Brain pericyte (primary cell): ENCODE measurements at places on chromosomes 16 and 17.

GRCh38 chr17:1997289-1997926 lies 27.7 kb downstream of the RTN4RL1 start:
- no peak for DNase-seq

- DNase-seq, result no peak
These were observed 23.6 kb downstream of the SPPL2C start for GRCh38 chr17:45868276-45868675.

GRCh38 chr16:48366165-48367093 lies 18.8 kb downstream of the SIAH1 start:
- DNase-seq, result peak; percentile 13

- DNase-seq, result no peak
These were observed 10.0 kb downstream of the SPOP start for GRCh38 chr17:49667854-49668253.

GRCh38 chr17:5069724-5070123 lies 8.5 kb upstream of the ZFP3 start:
- no peak for DNase-seq

DNA sequence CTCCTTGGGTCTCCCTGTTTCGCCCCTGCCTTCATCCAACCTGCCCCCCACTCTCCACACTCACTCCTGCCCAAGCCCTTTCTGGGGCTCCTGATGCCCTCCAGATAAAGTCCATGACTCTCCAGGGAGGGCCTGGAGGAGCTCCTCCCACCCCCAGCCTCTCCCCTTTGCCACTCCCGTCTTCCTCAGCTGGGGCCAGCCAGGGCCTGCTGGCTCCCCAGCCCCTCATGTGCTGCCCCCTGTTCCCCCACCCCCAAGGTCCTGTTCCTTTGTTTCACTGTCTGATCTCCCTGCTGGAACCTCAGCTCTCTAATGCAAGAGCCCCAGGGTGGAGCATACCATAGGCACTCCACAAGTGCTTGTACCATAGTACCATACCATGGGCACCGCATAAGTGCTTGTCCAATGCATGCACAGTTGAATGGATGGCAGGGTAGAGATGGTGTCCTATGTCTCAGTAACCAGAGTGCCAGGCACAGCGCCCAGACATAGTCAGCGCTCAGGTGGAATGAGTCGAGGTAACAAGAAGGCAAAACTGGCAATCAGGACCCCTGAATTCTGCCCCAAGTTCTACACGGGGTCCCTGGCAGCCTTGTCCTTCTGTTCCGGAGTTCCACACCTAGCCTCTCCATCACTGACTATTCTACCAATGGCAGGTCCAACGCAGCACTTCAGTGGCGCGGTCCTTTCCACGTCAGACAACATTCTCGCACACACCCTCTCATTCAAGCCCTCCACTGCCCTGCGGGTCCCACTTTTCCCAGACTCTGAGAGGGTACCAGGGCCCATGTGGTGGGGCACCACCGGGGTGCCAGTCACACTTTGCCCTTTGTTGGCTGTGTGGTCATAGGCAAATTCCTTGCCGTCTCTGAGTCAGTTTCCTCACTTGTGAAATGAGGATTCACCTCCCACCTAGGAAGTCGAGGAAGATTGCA lies 1.4 kb downstream of the PLCD3 start:
- DNase-seq, result no peak

DNA sequence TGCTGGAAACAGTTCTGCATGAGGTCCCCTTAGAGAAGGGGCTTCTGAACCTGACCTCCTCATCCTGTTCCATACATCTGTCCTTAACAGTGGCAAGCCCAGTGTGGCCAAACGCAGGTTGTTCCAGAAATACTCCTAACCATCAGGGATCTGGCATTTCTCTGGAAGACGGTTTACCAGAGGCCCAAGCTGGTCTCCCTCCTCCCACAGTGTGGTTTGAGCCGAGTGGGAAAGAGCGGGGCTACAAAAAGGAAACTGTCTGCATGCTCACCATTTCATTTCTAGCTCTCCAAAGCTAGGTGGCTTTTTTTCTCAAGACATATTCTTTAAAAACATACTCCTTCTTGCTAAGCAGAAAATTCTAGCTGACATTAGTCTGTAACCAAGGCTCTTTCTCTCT lies 6.0 kb downstream of the MXRA7 start:
- no peak for DNase-seq

- DNase-seq, result no peak
These were observed 3.9 kb downstream of the USP10 start for GRCh38 chr16:84703681-84704080.

DNA sequence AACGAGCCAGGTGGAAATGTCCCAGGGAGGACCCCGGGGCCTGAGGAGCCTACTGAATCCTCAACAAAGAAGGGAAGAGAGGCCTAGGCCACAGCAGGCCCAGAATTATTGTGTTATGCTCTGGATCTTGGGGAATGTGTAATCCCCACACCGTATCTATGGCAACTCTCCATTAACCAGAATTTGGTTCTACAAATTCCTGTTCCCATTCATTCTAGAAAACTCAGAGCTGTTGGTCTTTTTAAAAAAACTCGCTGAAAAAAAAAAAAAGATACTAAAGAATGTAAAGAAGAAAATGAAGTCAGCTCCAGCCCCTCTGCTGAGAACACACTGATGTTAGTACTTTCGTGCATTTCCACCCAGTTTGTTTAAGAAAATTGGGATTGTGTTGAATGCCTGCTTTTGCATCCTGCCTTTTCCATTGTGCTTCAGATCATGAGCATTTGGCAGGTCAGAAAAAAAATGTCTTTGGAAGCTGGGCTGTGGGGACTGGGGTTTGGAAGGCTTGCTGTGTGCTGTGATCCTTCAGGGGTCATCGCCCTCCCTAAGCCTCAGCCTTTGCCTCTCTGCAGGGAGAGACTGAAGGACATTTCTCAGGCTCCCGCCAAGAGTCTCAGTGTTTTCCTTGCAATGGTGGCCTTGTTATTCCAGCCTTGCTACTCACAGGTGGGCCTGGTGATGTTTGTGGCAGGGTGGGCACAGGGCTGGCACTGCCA lies 69.5 kb downstream of the SREBF1 start:
- DNase-seq, result no peak

DNA sequence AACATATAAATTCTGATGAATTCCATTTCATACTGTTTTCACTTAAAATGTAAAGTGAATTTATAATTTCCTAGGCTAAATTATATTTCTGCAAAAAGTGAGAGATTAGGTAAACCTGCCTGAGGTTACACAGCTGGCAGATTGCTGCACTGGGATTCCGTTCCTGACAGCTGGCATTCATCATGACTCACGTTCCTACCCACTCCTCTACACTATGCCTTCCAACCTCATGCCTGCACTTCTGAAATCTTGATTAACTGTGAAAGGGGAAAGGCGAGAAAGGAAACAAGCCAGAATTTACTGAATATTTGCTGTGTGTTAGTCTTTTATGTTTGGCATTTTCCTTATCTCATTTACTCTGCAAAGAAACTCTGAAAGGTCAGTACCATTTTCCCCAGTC lies 73.3 kb upstream of the MON1B start:
- no peak for DNase-seq

DNA sequence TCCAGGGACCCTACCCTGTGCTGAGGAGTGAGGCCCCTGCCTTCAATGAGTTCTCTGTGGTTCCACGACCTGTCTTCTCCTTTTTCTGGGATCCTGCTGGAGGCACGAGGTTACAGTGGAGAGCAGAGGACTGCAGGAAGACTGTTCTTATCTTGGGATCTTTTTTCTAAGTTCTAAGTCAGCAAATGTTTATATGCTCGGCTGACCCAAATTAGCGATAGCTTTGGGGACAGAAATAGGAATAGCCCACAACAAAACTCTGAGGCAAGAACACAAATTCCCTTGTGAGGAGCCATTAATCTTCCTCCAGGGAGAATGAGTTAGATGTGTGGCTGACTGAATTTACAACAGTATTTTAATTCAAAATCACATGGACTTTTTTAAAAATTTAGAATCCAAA lies 46.7 kb downstream of the MYOCD start:
- no peak for DNase-seq

- no peak for DNase-seq
These were observed 177.3 kb upstream of the RBL2 start for GRCh38 chr16:53257001-53257400.

DNA sequence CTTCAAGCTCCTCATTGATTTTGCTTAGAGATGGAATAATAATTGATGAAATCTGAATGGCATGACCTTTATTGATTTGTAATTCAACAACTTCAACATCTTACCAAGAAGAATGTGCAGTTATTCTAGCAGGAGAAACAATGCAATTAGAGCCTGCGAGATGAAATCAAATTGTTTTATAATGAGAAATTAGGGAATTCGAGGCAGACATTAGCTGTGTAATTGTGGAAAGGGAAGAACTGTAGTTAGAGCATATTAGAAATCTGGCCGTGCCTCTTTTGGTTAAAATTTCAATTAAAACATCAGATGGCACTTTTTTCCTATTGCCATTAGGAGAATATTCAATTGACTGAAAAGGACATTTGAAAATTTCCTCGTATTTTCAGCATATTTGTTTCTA lies 325.8 kb downstream of the WWOX start:
- no peak for DNase-seq

GRCh38 chr17:42657824-42658588 lies 1.1 kb upstream of the TUBG2 start:
- DNase-seq, result no peak

DNA sequence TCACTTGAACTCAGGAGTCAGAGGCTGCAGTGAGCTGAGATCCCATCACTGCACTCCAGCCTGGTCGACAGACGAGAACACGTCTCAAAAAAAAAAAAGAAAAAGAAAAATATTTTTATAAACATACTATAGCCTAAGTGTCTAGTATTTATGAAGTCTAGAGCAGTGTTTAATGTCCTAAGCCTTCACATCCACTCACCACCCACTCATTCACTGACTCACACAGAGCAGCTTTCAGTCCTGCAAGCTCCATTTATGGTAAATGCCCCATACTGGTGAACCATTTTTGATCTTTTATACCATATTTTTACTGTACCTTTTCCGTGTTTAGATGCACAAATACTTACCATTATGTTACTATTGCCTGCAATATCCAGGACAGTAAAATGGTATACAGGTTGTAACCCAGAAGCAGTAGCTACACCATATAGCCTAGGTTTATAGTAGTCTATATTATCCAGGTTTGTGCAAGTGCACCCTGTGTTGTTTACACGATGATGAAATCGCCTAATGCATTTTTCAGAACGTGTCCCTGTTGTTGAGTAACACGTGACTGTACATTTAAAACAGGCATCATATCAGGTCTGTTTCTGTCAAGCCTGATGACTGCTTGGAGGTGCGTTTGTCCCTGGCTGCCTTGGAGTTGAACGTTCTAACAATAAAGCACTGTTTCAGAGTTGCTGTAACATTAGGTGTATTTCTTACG lies 10.1 kb downstream of the NUDT7 start:
- no peak for DNase-seq

DNA sequence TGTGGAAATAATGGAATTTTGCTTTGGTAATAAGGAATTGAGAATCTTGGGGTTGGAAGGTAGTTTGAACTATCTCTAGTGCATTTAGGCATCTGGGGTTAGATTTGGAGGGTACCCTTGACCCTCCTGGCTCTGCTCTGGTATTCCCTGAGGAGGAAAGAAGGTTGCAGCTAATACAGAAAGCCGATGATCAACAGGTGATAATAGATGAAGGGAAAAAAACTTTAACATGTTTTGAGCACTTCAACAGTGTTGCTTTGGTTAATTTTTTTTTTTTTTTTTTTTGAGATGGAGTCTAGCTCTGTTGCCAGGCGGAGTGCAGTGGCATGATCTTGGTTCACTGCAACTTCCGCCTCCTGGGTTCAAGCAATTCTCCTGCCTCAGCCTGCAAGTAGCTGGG lies 4.8 kb downstream of the KAT7 start:
- DNase-seq, result no peak

GRCh38 chr17:1649844-1650501 lies at the start of gene RILP:
TSS of gene RILP (minus strand) at chr17:1649866. CDS start at chr17:1649804, 62 bp downstream.
- no peak for DNase-seq

DNA sequence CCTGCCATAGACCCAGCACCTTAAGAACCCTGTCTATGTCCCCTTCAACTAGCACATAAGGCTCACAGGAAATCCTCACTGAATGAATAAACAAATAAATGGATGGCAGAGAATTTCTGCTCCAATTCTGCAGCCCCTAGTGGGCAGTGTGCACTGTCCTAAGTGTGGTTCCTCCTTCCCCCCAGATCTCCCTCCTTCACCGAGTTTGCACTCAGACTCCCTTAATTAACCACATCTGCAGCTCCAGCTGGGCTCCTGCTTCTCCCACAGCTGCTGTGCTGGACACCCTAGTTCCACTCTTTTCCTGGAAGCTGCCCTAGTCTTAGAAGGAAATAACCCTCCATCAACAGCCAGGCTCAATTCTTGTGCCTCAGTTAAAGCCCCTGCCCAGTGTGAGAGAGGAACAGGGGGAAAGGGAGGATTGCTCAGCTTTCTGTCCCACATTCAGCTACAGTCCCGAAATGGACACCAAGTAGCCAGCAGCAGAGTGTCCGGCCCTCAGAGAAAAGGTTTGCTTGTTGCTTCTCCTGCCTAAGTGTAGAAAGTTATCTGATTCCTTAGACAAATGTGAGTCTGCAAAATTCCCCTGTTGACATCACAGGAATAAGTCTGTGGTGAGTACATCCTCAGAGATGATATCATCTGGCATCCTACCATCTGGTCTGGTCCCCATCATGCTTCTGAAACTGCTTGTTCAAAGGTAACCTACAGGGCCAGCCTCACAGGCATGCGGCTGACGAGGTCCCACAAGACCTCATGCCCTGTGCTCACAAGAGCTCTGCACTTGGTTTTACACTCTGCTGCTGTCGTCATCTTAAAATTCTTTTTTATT lies 12.3 kb downstream of the LRRC3C start:
- DNase-seq, result no peak

- DNase-seq, result no peak
These were observed 47.1 kb upstream of the CIBAR2 start for GRCh38 chr16:85159179-85159980.

DNA sequence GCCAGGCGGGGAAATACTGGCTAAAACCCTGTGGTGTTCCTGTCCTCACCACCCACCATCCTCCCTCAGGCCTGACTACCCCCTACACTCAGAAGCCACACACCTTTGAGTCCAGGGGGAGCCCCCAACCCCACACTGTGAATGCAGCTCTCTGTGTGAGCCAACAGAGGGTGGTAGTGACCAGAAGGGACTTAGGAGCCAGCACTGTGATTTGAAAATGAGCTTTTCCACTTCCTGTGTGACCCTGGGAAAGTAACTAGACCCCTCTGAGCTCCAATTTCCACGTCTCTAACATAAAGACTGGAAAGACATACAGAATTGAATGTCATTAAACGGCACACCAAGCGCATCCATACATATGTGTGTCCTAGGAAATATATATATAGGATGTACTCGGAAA lies 58.7 kb downstream of the SDK2 start:
- DNase-seq, result no peak

- no peak for DNase-seq
These were observed 29.3 kb upstream of the MFSD6L start for GRCh38 chr17:8828517-8828875.

DNA sequence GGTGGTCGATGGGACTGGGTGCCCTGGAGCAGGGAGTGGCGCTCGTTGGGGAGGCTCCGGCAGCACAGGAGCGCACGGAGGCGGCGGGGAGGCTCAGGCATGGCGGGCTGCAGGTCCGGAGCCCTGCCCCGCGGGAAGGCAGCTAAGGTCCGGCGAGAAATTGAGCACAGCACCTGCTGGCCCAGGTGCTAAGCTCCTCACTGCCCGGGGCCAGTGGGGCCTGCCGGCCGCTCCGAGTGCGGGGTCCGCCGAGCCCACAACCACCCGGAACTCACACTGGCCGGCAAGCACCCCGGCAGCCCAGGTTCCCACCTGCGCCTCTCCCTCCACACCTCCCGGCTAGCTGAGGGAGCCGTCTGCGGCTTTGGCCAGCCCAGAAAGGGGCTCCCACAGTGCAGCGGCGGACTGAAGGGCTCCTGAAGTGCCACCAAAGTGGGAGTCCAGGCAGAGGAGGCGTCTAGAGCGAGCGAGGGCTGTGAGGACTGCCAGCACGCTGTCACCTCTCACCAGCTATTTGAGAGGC lies 88.8 kb upstream of the EEF2KMT start:
- DNase-seq, result no peak
